ENCODE measurements at places on chromosomes 1 and 21.

GRCh38 chr1:234649432-234650081 is 39.6 kb upstream of the IRF2BP2 start:
- no peak for DNase-seq

DNA sequence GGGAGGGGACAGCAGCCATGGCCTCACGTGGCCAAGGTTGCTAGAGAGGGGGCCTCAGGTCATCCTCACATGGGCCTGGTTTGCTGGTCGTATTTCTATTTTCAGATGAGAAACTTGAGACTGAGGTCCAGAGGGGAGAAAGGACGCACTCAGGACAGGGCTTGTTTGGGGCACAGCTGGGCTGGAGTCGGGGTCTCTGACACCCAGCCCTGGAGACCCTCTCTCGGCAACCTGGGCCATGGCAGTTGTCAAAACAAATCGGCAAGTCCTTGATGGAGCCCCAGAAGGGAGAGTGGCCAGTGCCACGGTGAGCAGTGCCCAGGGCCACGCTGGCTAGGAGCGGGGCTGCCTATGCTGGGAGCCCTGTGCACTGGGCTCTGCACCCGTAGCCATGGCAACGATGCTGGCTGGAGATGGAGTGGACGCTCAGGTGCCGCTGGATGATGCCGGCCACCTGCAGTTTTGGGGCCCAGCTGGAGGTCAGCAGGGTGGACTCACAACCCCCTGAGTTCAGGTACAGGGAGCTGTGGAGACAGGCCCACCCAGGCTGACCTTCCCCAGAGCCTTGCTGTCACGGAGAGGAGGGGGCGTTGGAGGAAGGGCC is 11.1 kb downstream of the LRRC3 start:
- no peak for DNase-seq

DNA sequence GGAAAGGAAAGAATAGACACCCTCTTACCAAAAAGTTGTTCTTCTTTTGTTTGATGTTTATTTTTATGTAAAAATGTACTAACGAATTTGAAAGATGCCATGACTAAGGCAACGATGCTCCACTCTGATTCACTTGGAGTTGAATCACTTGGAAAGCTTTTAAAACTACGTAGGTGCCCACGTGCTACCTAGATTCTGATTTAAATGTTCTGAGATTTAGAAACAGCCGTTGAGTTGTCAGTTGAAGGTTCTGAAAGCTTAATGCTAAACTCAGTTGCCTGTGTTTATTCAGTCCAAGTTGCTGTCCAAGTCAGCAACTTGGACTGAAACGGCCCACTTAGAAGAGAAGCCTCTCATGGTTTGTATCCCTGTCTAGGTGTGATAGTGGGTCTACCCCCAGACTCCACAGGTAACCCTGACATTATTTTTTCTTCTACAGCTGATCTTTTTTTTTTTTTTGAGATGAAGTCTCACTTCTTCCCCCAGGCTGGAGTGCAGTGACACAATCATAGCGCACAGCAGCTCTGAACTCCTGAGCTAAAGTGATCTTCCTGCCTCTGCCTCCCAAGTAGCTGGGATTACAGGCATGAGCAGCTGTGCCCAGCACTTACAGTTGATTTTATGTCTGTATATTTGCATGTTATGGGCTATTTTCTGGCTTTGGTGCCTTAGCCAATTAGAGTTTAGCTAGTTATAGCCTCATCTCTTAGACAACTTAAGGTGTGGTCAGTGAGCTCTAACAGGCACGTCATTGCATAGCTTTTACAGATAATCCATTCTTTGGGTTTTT is 1.4 kb upstream of the VAMP4 start:
- peak; percentile 67 for DNase-seq

DNA sequence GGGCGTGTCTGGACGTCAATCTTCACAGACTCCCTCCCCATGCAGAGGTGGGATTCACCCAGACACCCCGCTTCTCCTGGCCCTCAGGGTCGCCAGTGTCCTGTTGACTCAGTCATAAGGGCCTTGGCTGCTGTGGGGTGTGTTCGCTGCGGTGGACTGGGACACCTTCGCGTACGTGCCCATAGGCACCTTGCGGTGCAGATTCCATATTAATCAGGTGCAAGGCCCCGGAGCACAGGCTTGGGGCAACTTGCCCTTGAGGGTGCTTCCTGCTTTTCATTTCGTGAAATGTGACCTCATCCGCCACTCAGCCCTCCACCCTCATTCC is 398 bp upstream of the SLC30A10 start:
- no peak for DNase-seq

GRCh38 chr1:3945222-3945621 is 45.1 kb upstream of the C1orf174 start:
- no peak for DNase-seq

GRCh38 chr1:211155040-211155439 is 21.1 kb upstream of the KCNH1 start:
- no peak for DNase-seq

DNA sequence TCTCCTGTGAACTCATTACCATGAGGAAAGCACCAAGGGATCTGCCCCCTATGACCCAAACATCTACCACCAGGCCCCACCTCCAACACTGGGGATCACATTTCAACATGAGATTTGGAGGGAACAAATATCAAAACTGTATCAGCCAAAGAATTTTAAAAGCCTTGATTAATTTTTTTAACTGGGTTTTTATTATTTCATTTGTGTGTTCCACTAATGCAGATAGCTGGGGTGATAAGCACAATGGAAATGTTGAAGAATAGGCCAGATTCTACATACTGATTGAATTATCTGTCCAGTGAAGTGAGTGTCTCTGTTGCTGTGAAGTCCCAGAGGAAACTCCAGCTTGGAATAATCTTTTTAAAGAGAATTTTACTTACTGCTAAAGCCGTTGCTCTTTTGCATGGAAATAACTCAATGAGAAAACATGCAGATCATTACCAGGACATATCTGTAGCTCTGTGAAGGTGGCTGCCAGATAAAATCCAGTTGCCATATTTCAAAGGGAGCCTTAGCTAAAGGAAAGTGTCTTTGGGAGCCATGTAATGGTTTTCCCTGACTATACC is 44.4 kb upstream of the DHCR24 start:
- DNase-seq, result no peak

- no peak for DNase-seq
Observed at GRCh38 chr1:46041974-46042373, 90.5 kb downstream of the PIK3R3 start.

GRCh38 chr1:33465316-33465715 is 7.1 kb upstream of the ZSCAN20 start:
- DNase-seq, result no peak

- DNase-seq, result peak; percentile 23
Observed at GRCh38 chr1:80375662-80376061, 1369.1 kb upstream of the ADGRL4 start.

DNA sequence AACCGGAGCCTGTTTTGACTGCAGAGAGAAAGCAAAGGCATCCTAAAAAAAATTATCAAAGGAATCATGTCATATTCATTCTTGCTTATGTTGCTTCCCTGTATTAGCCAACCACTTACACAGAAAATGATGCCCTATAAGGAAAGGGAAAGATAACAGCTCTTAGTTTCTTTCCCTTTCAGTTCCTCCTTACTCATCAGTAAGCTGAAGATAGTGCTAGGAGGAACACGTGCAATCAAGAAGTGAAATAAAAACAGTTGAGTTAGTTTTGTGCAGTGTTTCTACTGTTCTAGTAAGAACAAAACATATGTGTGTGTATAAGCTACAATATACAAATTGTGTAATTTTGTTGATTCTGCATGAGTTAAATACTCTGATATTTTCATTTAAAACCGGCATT is 45.3 kb upstream of the MTF2 start:
- DNase-seq, result no peak
